A549 (cell line): ENCODE measurements at places on chromosomes 5 and 9. TPM values are rescaled to one million over a fixed set of nuclear protein-coding genes. Genes with fewer than 3 reads are reported as not detected.

GRCh38 chr5:55724281-55724680 lies 12.2 kb upstream of the SLC38A9 start:
- DNase-seq = no peak

- no peak for DNase-seq
These were observed 23.0 kb downstream of the ARHGEF37 start for GRCh38 chr5:149604321-149604720.

DNA sequence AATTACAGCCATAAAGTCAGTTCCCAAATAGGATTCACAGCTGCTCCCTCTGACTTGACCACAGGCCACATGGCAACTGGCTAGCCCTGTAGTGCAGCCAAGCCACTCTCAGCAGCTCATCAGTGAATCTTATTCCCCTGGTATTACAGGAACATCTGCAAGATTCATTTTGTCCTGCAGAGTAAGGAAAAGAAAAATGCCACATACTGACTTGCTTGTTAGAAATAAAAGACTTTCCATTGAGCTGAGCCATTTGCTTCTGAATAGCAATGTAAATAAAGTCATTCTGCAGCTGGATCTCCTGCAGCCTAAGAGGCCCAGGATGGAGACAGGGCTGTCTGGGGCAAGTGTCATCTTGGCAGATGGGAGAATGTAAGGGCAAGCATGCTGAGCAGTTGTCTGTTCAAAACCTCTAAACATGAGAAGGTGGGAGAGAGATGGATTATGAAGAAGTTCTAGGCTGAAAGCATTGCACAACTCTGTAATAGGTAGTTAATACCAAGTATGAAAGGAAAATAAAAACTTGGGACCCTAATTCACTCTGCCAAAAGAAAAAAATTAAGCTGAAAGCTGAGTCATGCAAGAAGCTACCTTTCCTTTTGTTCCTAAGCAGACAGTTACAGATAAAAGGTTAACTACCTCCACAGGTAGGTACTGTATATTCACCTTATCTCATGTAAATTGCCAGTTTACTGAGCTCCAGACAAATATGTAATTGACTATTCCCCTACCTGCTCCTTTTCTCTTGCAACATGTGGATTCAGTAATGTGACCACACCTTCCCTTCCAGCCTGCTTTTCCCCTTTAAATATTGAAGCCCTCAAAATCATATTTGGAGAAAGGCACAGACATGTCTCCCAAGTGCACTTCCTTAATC lies 244.4 kb upstream of the RAI14 start:
- DNase-seq = no peak

DNA sequence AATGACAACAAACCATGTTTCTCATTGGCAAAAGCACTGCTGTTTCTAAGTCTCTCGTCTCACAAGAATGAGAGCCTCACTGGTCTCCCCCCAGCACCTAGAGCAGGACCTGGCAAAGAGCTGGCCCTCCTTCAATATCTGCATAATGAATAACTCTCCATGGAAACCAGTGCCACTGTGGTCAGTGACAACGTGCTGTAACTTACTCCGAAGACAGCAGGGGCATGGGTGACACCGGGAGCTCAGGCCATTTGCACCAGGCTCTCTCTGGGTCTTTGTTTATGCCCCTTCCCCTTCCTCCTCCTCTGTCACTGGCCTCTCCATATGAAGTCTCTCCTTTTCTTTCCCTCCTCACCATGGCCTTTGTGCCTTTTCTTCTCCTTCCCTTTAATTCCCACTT lies 33.3 kb downstream of the TAS2R1 start:
- no peak for DNase-seq

DNA sequence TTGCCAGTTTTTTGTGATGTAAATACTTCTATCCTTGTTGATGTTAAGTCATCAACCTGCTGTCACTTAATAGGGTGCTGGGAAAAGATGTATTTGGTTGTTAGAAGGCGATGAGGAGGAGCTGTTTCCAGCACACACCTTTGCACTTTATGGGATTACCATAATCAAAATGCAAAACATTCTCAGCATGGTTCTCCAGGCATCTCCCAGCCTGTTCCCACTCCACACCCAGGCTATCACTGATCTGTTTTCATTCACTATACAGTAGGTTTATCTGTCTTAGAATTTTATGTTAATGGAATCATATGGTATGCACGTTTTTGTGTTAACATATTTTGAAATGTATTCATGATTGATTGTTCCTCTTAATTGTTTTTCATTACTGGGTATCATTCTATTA lies 35.9 kb downstream of the PCSK5 start:
- no peak for DNase-seq

GRCh38 chr9:119020730-119021333 lies 348.4 kb downstream of the BRINP1 start:
- no peak for DNase-seq

DNA sequence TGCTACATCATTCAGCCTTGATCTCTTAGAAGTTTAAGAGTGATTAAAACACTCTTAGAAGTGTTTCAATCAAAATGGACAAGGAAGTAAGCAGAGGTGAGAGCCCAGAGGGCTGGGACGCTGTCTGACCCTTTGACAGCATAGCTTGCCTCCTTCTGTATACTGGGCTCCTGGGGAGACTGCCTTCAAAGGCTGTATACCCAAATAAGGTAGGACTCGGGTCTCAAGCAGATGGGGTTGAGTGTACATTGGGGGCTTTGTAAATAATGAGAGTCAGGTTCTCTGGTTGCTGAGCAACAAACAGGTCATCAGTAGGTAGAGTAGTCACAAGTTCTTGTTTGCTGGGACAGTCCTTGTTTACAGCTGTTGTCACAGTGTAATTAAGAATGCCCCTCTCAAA lies 97.1 kb downstream of the PJA2 start:
- no peak for DNase-seq

DNA sequence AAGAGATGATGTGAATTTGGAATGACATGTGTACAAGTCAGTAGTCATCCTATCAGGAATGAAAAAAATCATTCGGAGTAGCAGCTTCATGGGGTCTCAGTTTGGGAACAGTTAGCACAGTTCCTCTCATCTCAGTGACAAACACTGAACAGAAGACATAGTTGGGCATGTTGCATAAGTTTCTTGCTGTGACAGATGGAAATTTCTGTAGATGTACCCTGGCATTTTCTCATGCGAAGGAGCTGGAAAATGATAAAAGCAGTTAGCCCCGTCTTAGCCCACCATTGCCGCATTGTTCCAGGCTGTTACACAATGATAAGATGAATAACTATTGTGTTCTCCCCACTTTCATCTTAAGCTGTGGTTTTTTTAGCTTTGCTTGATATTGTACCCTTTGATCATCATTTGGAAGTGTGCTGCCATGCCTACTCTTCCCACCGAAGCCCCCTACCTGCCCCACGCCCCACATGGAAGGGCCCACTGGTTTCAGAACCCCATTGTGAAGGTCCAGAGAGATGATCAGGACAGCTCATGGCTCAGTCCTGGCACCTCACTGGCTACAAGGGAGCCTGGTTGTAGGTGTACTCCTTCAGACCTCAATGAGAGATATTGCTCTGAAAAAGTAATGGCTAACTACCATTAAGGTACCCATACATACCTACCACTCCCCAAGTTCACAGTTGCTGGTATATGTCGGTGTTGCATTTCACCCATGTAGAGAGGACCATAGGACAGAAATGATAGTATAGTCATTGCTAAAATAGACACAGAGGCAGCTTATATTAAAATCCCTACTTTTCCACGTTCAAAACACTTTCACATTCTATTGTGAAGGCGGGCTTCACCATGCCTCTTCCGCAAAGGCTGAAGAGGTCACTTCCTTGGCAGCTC lies 38.8 kb downstream of the SFXN1 start:
- DNase-seq = no peak

DNA sequence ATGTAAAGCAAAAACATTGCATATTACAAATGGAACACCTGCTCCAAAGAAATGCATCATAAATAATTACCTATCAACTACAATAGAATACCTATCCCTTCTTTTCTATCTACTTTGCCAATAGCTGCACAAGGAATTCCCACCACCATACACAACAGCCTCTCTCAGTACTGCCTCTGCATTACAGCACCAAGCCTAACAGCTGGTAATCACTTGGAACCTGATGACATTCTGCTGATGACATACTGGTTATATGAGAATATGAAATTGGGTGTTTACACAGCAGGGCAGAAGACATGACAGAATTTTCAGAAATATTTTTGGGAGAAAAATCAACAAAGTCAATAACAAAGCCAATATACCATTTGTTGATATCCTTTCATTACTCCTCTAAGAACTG lies 43.2 kb downstream of the PSMB7 start:
- no peak for DNase-seq

- no peak for DNase-seq
These were observed 171.9 kb downstream of the GAPVD1 start for GRCh38 chr9:125433461-125434011.

DNA sequence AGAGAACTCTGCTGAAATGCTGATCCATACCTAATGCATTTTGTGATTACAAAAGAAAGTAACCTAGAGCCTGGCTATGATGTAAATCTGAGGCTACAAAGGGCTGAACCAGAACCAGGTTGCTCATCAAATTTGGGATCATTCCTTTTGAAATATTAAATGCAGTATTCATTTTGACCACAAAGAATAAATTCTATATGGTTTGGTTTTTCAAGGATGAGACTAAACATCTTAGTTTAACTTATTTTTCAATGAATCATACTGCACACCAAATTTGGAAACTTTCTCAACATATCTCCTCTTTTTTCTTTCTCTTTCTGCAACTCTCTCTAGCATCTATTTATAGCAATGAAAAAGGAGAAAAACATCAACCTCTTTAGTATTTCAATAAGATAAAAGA lies 46.5 kb downstream of the CEMIP2 start:
- DNase-seq = no peak

DNA sequence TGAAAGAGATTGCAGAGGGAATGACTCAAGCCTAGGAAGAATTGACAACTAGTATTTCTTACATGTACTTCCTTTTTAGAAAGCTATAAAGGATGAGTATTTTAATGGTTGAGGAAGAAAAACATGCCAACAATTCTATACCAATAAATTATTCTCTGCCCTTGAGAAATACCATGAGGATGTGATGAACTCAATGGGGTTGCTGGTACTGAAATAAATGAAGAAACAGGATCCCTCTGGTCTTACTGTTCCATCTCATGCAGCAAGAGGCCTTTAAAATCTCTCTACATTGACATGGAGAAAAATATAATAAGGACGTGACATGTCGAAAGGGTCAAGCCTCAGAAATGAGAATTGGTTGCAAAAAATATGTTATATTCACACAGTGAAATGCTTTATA lies 477.3 kb downstream of the GABRG2 start:
- no peak for DNase-seq

DNA sequence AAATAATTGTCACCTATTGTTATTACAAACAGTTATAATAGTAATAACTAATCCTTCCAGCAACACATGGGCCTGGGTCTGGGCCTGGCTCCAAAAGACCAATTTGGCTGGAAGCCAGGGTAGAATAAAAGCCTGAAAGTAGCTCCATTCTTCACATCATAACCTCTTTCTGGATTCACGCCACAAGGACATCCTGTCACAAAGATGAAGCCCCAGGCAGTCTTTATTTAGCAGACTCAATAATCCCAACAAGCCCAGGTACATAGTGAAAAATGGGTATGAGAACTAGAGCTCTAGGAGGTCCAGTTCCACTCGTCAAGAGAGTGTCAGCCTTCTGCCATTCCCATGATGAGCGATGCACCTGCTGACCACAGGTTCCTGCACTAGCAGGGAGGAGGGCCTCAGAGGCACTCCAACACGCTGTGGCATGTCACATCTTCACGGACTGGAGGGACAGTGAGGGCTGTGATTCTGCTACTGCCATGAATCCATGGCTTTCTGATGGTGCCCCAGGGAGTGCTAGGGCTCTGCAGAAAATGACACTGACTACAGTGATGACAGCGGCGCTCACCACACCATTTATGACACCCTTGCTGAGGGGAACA lies 124.9 kb downstream of the SPOCK1 start:
- DNase-seq = no peak

DNA sequence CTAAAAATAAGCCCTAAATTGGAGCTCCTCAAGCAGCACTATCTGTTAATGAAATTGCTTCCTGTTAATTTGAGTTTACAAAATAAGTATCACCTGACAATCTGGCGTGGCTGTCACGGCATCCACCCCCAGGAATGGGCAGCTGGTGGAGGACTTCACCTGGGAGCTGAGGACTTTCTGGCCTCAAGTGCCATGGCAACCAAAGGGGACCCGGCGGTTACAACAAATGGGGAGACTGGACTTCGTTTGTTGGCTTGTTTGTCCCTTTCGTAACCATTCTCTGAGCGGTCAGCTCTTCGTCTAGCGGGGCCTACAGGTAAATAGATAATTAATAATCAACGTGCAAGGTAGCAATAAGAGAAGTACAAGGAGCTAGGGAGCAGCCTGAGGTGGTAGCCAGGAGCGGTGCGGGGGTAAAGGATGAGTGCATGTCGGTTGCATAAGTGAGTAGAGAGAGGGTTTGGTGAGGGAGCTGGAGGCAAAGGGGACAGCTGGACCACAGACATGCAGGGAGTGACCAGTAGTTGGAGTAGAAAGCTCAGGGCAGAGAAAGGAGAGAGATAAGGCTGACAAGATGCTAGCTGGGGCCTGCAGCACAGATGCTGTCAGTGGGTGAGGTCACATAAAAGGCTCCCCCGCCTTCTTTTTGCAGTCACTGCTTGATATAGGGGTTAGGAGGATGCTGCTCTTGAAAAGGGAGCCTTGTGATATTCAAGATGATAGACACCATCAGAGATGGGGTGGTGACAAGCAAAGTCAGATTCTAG lies 62.5 kb downstream of the HSPA4 start:
- no peak for DNase-seq

DNA sequence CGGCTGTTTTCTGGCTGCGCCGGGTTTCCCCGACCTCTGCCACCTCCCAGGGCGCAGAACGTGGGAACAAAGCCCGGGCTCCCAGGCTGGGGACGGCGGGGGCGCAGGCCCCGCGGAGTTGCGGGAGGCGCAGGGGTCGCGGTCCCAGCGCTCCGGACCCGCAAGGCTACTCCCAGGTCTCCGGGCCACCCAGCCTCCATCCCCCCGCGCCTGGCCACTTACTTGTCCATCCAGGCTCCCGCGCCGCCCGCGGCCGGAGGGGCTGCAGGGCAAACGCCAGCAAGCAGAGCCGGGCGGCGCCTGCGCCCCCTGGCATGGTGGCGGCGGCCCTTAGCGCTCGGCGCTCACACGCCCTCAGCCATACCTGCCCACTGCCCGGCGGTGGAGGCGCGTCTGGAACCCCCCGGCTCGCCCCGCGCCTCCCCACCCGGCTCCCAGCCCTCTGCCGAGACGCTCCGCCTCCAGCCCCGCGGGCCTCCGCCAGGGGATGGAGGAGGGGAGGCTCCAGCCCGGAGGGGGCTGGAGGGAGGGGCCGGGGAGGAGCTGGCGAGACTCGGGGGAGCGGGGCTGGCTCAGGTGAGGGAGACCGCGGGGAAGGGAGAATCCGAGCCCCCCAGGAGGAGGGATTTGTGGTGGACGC lies at the start of gene ADAM19:
TSS of gene ADAM19 (minus strand) at position 395 of the 640 bp plus-strand sequence. CDS start at position 316, 79 bp downstream.
- DNase-seq = peak; percentile 39

ANKRD55 gene
- polyA plus RNA-seq = 0.05 to 0.12 TPM (median 0.10 TPM) in 3 replicates

ANKS6 gene
- 14.4 to 16.3 TPM (median 14.7 TPM) in 3 replicates for polyA plus RNA-seq

BTNL3 gene
- polyA plus RNA-seq = not detected in 3 replicates

DMRT2 gene
- 0.06 TPM in 1 of 3 replicates, not detected in the others for polyA plus RNA-seq

PPP3R2 gene
- not detected in 3 replicates for polyA plus RNA-seq

CCDC187 gene
- polyA plus RNA-seq = 0.03 TPM in 1 of 3 replicates, not detected in the others

NFIB gene
- 10.7 to 13.2 TPM (median 12.0 TPM) in 3 replicates for polyA plus RNA-seq

LHX2 gene
- 4.1 to 4.6 TPM (median 4.4 TPM) in 3 replicates for polyA plus RNA-seq

ADAMTSL2 gene
- not detected in 3 replicates for polyA plus RNA-seq

ZDHHC11B gene
- polyA plus RNA-seq = 0.97 to 1.4 TPM (median 1.0 TPM) in 3 replicates

GLDC gene
- 16.7 to 18.9 TPM (median 17.4 TPM) in 3 replicates for polyA plus RNA-seq

DEPDC1B gene
- 15.9 to 18.5 TPM (median 17.4 TPM) in 3 replicates for polyA plus RNA-seq

ZDHHC11 gene
- polyA plus RNA-seq = 12.9 to 16.0 TPM (median 13.7 TPM) in 3 replicates

NR6A1 gene
- polyA plus RNA-seq = 1.7 to 1.8 TPM (median 1.7 TPM) in 3 replicates

FOXD4 gene
- polyA plus RNA-seq = 0.45 to 0.50 TPM (median 0.49 TPM) in 3 replicates

GABRA6 gene
- not detected in 3 replicates for polyA plus RNA-seq

FCN2 gene
- polyA plus RNA-seq = not detected in 3 replicates

KCNIP1 gene
- 0.05 TPM in 1 of 3 replicates, not detected in the others for polyA plus RNA-seq
